Glomerular endothelial cell (primary cell): ENCODE measurements at places on chromosomes 3 and 15. TPM values are rescaled to one million over a fixed set of nuclear protein-coding genes. Genes with fewer than 3 reads are reported as not detected.

The GPR62 gene
- total RNA-seq: 0.06 TPM in 1 of 2 replicates, not detected in the other

The MUC4 gene
- 0.12 TPM in 1 of 2 replicates, not detected in the other for total RNA-seq

- no peak for DNase-seq
Observed at GRCh38 chr3:55090291-55090690, 162.4 kb upstream of the LRTM1 start.

- no peak for DNase-seq
Observed at GRCh38 chr3:168134931-168135330, 39.2 kb upstream of the GOLIM4 start.

The SLC25A20 gene
- total RNA-seq: 13.9 and 17.0 TPM in 2 replicates

- DNase-seq: no peak
Observed at GRCh38 chr15:56950979-56951378, 32.5 kb downstream of the TCF12 start.

DNA sequence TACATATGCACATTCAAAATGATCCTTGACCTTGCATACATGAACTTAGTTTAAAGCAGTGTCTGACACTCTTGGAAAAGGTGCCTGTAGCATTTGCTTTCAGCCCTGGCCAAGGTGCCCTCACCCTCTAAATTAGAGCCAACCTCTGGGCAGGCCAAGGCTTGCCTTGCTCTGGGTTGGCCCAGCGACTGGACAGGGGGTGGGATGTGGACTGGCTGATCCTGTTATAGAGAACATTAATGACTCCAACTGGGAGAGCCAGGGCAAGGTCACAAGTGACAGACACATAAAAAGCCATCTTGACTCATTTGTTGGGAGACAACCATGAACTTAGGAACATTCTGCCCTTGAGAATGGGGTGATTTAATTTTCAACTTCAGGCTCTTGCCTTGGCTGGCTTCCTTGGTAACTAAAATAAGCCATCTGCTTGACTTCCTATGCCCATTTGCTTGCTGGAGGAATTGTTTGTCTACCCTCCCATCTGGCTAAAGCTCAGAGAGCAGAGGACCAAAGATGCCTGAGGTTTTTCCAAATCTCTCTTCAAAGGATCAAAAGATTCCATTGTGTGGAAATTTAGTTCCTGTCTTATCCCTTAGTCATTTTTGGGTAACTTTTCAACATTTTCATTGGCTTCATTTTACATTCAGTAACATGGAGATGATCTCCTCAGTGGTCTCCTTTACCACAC is 403.7 kb downstream of the SOX2 start:
- DNase-seq: no peak

The SLC22A13 gene
- not detected in 2 replicates for total RNA-seq

DNA sequence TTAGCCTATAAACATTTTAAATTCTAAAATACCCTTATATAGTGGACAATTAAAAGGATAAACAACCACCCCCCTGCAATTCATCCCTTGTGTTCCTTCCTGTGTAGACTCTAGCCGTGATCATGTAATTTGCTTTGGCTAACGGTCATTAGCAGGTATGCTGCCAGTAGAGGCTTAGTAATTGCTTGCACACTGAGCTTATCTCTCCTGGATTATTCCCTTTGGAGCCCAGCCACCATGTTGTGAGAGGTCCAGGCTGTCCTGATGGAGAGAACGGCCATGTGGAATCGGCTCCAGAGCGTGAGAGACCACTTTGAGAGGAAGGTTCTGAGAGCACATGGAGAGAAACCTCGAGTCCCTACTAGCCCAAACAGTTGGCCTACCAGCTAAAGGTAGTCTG is 11.0 kb upstream of the BNC1 start:
- DNase-seq: no peak

The CMTM8 gene
- total RNA-seq: 2.7 and 5.6 TPM in 2 replicates

GRCh38 chr3:72067721-72068120 is 282.8 kb upstream of the PROK2 start:
- no peak for DNase-seq

GRCh38 chr3:186464424-186465093 is 79.6 kb downstream of the CRYGS start:
- no peak for DNase-seq

The GADL1 gene
- 0.58 TPM in 1 of 2 replicates, not detected in the other for total RNA-seq

DNA sequence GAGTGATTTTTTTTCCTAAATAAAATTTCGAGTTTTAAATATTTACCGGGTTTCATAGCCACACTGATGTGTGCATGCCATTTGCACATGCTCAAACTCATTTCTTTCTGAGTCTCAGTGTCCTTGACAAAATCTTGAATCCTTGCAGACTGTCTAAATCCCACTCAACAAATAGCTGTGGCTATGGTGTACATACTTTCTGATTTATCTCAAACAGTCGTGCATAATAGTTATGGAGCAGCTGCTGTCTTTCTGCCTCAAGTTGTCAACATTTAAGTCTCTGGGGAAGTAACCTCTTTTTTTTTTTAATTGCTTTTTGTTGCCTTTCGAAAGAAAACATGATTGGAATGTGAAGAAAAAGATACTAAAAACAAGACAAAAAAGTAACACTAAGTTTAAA is 52.8 kb upstream of the UTS2B start:
- DNase-seq: no peak

The LMAN1L gene
- 0.64 TPM in 1 of 2 replicates, not detected in the other for total RNA-seq

DNA sequence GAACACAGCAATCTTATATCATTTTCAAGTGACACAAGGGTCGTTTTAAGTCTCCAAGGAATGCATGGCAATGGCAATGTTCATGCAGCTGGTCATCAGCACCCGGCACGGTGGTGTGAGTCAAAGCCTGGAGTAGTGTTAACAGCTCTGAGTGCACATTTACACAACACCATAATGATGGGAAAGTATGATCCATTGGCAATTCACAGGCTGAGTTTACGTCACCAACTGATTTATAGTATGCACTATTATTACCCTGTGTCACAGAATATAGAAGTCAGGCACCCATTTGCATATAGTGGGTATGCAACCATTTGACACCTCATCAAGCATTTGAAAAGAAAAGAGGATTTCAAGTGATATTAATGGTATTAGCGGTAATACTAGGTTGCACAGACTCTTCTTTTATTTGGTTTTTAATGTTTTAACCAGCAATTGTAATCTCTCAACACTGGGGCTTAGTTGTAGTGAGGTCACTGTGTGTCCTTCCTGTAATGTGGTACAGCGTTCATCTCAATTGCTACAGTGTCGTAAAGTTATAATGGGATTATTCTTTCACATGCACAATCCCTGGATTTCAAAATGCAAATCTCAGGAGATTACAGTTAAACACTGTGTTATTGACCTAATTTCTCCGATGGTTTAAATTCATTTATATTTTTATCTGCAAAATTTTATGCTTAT is 113.8 kb downstream of the C3orf38 start:
- DNase-seq: no peak

The TRIM71 gene
- 0.05 TPM in 1 of 2 replicates, not detected in the other for total RNA-seq

The GBE1 gene
- 43.9 and 50.4 TPM in 2 replicates for total RNA-seq

The FHIT gene
- total RNA-seq: 0.48 and 8.1 TPM in 2 replicates

The PLSCR2 gene
- not detected in 2 replicates for total RNA-seq

DNA sequence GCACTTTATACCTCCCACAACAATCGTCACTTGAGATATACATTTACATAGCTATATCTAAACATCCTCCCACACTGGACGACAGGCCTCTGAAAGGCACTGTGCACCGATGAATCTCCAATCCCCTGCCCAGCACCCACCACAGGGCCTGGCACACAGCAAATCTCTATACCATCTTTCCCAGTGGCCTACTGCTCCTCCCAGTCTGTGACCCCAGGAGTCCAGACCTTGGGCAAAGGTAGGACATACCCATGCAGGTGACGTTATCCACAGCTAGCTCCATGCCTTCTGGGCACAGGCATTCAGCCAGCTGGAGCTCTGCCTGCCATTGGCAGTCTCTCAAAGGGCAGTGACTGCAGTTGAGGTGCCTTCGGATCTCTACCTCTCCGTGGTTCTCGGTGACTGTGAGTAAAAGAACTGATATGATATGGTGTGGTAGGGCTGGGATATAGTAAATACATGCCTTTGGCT is 5.8 kb downstream of the LTK start:
- no peak for DNase-seq

The SLC12A8 gene
- total RNA-seq: 1.4 and 1.9 TPM in 2 replicates

GRCh38 chr15:48516121-48516520 is 129.4 kb downstream of the FBN1 start:
- no peak for DNase-seq

The FSTL1 gene
- total RNA-seq: 311 and 489 TPM in 2 replicates

GRCh38 chr15:99925661-99926461 is 192.6 kb upstream of the LYSMD4 start:
- no peak for DNase-seq

The CFAP161 gene
- total RNA-seq: 1.0 and 1.4 TPM in 2 replicates

GRCh38 chr3:124381575-124382333 is 348.5 kb upstream of the UMPS start:
- no peak for DNase-seq

GRCh38 chr15:45884755-45885445 is 250.1 kb downstream of the SQOR start:
- no peak for DNase-seq

DNA sequence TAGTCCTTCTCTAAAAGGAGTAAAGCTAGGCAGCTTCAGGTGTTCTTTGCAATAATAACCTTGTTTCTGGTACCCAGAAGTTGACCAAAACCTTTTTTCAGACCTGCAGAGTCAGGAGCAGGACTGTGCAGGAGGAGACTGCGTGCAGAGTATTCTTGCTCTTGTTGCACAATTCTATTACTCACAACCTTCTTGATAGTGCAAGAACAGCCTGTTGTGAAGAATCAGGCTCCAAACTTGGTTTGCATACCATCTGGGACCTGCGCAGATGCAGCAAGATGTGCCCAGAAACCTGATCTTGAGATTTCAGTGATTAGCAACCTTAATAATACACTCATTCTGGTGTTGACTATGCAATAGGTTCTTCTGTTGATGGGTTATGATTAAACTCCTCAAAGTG is 111.9 kb downstream of the ATG7 start:
- DNase-seq: no peak

GRCh38 chr3:118766306-118766669 is 268.4 kb downstream of the IGSF11 start:
- no peak for DNase-seq

DNA sequence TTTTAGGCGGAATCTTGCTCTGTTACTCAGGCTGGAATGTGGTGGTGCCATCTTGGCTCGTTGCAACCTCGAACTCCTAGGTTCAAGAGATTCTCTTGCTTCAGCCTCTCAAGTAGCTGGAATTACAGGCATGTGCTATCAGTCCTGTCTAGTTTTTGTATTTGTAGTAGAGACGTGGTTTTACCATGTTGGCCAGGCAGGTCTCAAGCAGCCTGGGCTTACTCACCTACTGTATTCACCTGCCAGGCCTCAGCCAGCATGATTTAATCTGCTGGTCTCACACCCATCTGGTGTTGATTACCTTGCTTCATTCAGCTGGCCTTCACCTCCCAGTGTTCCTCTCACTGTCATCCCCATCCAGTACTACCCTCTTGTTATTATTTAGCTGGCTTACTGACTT is 102.0 kb downstream of the IL12A start:
- no peak for DNase-seq

DNA sequence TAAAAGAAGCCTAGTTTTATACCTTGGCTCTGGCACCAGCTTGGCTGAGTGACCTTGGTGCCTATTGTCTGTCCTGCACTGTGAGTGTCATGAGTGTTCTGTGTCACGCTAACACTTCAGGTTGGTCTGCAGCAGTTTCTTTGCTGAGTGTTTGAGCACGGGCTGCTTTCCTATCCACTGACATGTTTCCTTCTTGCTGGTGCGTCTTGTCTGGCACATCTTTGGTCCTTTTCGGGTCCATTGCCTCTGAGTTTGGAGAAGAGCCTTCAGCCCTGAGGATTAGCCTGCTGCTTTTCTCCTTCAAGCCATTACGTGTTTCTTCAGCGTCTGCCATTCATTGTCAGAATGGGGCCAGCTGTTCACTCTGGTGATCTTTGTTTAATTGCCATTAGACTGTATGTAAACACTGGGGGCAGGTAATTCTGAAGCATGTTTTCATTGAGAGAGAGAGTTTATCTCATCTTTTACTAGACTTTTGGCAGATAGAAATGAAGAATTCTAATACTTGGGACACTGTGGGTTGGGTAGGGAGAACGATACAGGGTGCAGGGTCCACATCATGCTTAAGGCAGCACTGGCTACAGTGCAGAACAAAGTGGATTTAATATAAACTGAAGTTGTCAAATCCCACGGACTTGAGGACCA is 55.5 kb downstream of the LRRC28 start:
- no peak for DNase-seq

- no peak for DNase-seq
Observed at GRCh38 chr3:148757238-148758215, 59.8 kb downstream of the AGTR1 start.

The ALDH1A2 gene
- total RNA-seq: 0.58 and 5.8 TPM in 2 replicates

DNA sequence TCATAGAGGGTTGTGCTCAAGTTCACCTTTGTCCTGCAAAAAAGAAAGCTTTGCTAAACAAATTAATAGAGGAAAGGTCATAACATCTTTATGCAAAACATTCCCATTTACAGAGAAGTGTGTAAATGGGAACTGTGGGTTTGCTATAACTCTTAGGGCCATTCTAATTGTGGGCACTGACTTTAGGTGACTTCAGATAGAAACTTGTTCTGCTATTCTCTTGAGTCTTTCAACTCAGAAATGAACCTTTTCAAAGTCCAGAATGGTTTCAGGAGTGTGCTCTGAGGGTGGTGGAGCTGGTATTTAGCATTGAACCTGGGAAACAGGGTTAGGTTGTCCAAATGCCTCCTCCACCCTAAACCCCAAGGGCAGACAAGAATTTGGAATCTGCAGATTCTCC is 34.0 kb downstream of the SPTSSB start:
- no peak for DNase-seq

DNA sequence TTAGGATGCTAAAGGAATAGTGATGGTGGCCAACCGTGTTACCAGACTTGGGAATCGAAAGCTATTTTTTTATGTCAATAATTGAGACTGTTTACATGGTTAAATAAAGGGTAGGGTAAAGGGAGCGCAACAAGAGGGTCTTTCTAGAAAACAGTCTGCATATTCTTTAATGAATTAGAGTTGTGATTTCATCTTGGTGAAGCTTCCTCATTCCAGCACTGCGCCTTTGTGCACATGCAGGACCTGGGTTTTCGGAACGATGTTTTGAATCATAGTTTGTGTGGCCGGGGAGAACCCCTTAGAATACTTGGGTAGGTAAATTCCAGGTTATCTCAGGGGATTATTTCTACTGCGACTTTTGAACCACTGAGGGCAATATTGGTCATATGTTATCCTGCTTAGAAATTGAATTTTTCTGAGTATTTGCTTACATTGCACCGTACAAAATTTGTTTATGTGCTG is 1.3 kb downstream of the PIK3CA start:
- no peak for DNase-seq

The SAXO2 gene
- not detected in 2 replicates for total RNA-seq

- DNase-seq: no peak
Observed at GRCh38 chr15:95826412-95827195, 503.9 kb upstream of the NR2F2 start.

GRCh38 chr15:39459548-39459947 is 121.3 kb upstream of the THBS1 start:
- no peak for DNase-seq

The SLCO3A1 gene
- 2.8 and 7.0 TPM in 2 replicates for total RNA-seq

DNA sequence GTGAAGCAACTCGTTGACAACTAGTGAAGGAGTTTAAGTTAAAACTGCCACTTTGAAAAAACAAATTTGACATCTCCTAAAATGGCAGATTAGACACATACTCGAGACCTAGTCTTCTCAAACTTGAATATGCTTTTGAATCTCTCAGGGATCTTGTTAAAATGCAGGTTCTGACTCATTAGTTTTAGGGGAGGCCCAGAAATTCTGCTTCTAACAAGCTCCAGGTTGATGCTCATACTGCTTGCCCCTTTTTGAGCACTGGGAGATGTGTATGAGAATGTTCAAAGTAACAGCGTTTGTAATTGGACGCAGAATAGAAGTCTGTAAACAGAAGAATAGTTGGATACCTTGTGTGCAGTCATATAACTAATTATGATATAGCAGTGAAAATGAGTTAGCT is 1.6 kb downstream of the C3orf38 start:
- DNase-seq: no peak

GRCh38 chr3:150014782-150015181 is 44.1 kb upstream of the PFN2 start:
- no peak for DNase-seq
